Caudate nucleus (tissue), 63 donors: ENCODE measurements at places on chromosomes 3 and 15.

DNA sequence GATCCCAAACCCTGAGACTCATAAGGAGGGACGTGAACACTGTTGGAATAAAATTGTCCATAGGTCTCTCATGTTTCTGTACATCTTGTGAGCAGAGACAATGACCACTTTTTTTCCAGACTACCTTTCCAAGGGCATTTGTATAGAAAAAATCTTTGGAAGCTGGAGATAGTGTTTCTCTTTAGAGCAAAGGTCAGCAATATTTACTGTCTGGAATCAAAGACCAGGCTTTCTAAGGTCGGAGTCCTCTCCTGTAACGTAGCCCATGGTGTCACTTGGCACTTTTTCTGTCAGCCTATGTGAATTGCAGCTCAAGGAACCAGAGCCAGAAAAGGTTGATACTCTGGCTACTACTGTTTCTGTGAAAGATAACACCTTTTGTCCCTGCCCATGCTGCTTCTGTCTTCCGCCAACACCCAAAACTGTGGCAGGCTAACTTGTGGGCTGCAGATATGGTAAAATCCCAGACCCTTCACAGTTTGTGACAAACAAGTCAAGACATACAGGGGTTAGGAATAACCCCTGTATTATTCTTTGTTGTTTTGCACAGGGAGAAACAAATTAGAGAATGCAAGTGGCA is 578.3 kb downstream of the GRM7 start:
- DNase-seq: no peak

DNA sequence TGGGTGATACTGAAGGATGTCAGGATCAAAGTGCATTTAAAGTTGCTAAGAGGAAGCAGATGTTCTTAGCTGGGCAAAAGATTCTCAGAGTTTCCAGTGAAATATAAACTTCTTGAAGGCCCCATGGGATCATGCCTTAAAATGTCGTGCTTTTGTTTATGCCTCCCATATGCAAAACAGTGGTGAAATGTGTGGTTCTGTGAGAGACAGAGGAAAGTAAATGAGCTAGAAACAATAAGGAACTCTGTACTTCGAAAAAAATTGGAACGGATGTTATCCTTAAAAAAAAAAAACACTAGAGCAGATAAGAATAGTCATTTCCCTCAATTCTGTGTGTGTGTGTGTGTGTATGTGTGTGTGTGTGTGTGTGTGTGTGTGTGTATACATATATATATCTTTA is 497.0 kb upstream of the TBL1XR1 start:
- no peak for DNase-seq

GRCh38 chr15:62164396-62165103 is 535 bp downstream of the C2CD4B start:
- DNase-seq: no peak

- DNase-seq: no peak
These were observed 398.1 kb downstream of the NR2F2 start for GRCh38 chr15:96728591-96728990.

GRCh38 chr3:194237110-194237509 is 101.2 kb downstream of the HES1 start:
- DNase-seq: no peak

- no peak for DNase-seq
These were observed 81.9 kb upstream of the PLXNA1 start for GRCh38 chr3:126900859-126901540.

DNA sequence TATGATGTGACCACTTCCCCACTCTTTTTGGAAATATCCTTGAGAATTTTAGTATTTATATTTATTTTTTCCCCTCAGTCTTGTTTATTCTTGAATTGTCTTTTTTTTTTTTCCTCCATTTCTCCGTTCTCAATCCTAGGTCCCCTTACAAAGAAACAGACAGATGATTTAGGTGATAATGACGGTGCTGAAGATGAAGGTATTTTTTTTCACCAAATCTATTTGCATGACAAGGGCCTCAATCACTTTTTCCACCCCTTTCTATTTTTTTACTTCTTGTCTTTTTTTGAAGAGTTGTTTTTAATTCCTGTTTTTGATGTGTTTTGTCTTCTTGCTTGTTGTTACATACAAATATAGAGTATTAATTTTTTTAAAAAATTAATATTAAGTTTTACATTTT is 402.6 kb downstream of the NLGN1 start:
- no peak for DNase-seq

DNA sequence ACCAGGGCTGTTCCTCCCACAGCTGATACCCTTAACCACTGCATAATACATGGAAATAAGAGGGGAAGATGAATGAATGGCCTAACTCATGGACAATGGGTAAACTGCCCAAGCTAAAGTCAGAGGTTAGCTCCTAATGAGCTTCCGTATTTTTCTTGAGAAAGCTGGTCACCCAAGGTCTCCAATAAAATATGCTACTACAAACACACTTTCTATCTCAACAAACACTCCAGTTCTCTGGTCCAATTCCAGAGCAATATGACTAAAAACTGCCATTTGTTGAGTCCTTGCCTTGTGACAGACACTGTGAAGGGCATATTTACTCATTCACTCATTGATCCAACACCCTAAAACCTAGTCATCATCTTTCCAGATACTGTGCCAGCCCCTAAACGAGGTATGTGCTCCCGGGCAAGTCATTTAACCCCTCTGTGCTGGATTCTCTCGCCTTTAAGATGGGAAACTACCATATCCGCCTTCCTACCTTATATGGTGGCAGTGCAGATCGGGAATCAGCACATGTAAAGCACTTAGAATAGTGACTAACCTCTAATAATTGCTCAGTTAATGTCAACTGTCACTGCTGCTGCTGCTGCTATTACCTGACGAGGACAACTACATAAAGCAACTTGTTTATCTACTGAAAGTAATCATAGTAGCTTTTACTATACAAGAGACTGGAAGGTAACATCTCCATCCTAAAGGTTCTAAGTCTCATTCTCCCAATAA is 89.1 kb downstream of the XXYLT1 start:
- no peak for DNase-seq

GRCh38 chr3:13529196-13530112 is 19.5 kb upstream of the FBLN2 start:
- no peak for DNase-seq

DNA sequence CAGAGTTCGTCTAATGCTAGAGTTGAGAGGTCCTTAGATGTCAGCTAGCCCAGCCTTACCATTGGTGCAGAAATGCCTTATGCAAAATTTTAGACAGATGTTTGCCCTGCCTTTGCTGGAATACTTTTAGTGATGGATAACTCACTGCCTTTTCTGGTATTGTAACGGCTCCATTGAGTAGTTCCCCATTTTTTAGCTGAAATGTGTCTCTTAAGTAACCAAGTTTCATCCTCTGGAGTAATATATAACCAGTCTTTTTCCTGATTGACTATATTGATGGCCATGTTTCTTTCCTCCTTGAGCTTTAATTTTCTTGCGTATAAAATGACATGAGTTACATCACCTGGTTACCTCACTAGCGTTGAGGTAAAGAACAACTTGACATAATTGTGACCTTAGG is 45.0 kb downstream of the SNRK start:
- no peak for DNase-seq

DNA sequence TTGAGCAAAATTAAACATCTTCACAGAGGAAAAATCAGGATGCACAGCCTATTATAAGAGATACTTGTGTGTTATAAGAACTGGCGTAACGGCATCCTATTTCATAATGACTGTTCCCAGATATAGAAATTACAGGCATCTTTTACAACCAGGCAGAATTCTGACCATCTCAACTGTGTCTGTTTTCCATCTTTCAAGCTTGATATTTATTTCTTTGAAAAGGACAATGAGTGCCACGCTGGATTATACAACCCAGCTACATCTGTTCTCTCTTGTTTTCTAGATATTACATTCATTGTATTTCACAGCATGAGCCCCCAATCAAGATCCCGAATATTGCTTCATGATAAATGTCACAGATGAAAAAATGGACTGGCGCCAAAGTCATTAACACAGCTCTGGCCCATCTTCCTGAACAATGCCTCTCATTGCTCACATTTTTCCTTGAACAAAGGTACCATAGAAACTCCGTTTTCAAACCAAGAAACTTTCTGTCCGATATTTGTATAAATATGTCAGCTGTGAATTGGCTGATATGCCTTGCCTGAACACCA is 420.6 kb downstream of the TBL1XR1 start:
- DNase-seq: no peak

GRCh38 chr3:8712908-8713255 is 20.7 kb upstream of the CAV3 start:
- DNase-seq: no peak

DNA sequence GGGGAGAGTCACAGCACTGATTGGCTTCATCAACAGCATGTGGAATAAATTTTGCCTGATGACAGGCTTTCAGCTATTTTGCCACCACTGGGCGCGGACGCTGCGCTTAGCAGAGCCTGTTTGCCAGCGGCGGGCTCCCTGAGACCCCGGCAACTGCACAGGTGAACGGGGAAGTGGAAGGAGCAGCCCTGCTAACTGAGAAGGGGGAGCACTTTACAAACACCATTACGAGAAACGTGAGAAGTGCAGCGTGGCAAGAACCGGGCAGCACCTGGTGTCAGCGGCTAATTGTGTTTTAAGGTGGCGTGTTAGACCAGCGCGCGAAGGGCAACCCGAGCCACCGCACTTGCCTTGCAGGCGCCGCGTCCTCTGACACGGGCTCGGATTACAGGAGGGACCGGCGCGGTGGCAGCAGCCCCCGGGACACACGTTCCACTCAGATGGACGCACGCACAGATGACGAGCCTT is 307.8 kb upstream of the ARRDC4 start:
- no peak for DNase-seq

- DNase-seq: peak; percentile 66
These were observed 691 bp downstream of the MAP2K1 start for GRCh38 chr15:66387163-66388042.

GRCh38 chr15:78182821-78183220 is 33.7 kb downstream of the IDH3A start:
- no peak for DNase-seq

GRCh38 chr15:77421370-77421700 is 647 bp downstream of the HMG20A start:
- DNase-seq: no peak

DNA sequence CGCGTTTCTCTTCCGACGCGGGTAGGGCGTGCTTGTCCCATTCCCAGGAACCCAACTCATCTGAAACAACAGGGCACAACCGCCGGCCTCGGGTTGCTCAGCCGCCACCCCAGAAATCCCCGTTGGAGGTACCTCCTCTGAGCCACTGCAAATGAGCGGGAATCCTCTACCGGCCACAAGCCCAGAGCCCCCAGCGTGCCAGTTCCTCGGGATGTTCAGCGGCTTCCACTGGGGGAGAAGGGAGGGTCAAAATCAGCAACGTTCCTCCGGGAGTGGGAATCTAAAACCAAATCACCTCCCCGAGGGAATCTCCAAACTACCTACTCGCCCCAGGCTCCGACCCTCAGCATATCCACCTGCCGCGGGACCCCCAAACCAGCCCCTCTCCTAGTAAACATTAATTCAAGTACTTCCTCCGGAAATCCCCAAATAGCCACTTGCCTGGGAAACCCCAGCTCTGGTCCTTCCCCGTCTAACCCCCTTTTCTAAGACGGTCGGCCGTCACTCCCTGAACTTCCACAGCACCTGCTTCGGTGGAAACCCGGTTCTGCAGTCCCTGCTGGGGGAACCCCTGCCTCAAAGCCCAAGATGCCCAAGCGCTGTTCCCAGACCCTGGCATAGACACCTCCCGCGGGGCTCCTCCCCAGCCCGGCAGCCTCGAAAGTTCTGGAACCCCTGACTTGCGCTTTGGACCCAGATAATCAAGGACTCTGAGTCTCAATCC is 887 bp downstream of the OXTR start:
- no peak for DNase-seq
